ENCODE measurements at places on chromosomes 13 and 19.

DNA sequence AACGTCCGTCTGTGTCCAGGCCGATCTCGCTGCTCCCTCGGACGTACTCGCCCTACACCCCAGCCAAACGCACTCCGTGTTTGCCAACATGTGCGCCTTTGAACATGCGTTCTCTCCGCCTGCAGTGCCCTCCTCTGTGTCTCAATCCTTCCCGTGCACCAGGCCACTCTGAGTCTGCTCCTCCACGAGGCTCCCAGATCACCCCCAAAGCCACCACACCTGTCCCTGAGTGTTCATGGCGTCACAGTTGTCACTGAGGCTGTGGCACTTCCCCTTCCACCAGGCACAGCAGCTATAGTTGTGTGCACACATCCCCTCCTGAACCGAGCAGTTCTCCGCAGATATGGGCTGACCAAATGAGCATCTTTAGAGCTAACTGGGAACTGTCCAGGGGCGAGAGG is 35.6 kb downstream of the RASA3 start:
- DNase-seq = no peak

DNA sequence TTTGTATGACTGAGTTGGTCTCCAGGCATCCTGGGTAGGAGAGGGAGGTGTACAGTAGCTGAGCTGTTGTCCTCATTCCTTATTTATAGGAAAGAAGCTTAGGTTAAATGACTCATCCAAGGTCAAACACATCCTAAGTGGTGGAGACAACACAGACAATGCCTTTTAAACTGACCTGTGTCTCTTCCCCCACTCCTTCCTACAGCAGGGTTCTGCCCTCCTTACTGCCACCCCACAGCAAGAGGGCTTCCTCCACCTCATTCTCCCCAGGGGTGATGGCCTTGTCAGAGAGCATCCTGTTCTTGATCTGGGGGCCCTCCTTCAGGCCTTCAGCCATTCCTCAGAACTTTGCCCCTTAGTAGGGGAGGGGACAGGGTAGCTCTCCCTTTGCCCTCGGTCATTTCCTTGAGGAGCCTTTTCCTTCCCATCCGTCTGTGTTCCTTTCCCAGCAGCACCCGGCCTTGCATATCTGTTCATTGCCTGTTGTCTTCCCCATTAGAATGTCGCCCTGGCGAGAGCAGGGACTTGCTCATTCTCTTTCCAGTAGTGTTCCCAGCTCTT is 48.2 kb upstream of the GPI start:
- no peak for DNase-seq

DNA sequence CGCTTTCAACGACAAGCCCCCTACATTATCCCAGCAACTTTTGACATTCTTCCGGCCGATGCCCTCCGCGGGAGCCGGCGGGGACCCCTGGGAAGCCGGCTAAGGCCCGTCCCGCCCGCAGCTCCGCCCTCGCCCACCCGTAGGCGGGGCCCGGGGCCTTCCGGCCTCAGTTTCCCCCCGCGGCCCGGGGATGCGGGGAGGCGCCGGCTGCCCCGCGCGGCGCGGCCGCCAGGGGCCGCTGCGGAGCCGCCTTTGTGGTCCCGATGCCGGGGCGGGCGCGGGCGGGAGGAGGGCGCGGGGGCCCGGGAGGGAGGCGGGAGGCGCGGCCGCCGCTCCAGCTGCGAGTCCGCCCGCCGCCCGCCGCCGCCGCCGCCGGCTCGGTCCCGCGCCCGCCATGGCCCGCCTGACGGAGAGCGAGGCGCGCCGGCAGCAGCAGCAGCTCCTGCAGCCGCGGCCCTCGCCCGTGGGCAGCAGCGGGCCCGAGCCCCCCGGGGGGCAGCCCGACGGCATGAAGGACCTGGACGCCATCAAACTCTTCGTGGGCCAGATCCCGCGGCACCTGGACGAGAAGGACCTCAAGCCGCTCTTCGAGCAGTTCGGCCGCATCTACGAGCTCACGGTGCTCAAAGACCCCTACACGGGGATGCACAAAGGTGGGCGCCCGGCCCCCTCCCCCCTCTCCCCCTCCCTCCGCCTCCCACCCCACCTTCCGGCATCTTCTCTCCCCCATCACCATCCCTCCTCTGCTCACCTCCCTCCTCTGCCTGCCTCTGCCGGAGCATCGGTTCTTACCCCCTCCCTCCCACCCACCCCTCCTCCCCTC is at the start of gene CELF5:
CELF5 (plus strand) TSS at position 316 of the 823 bp plus-strand sequence; CDS start at position 395, 79 bp downstream.
- DNase-seq = peak; percentile 73

GRCh38 chr13:99496184-99497142 is 4.8 kb upstream of the TM9SF2 start:
- DNase-seq = no peak

- no peak for DNase-seq
These were observed 152.1 kb upstream of the SOX21 start for GRCh38 chr13:94864474-94864873.

Data from dorsolateral prefrontal cortex (tissue), 122 donors.